ENCODE measurements at places on chromosomes 6 and 20. TPM values are rescaled to one million over a fixed set of nuclear protein-coding genes. Genes with fewer than 3 reads are reported as not detected.

Gene ZC3H12D
- total RNA-seq: 12.8 TPM

Gene CFB
- not detected for total RNA-seq

Gene TRDN
- not detected for total RNA-seq

Gene NNAT
- total RNA-seq: 0.20 TPM

Gene BTN1A1
- not detected for total RNA-seq

Gene DEFB132
- total RNA-seq: not detected

Gene BRPF3
- total RNA-seq: 21.5 TPM

Gene DEFB119
- total RNA-seq: not detected

Gene IL20RA
- not detected for total RNA-seq

Gene NR2E1
- not detected for total RNA-seq

Gene MLN
- total RNA-seq: not detected

Gene CRISP3
- total RNA-seq: not detected

Gene CNKSR3
- total RNA-seq: 0.08 TPM

Gene SEL1L2
- not detected for total RNA-seq

Gene SAPCD1
- total RNA-seq: 12.0 TPM

Gene PARD6B
- total RNA-seq: 4.4 TPM

Gene NKX2-4
- not detected for total RNA-seq

Gene PXDC1
- not detected for total RNA-seq

Gene HUS1B
- 1.7 TPM for total RNA-seq

Gene HSF2
- 13.2 TPM for total RNA-seq

Gene HLA-DQA1
- 8.8 TPM for total RNA-seq

All from activated naive CD4-positive, alpha-beta T cell treated with anti-CD3 and anti-CD28 coated beads, Interleukin-2, amount 10 ng/mL, durations not matched to agents 5 hours and 36 hours (primary cell).